ENCODE measurements at places on chromosomes 3 and 15.

DNA sequence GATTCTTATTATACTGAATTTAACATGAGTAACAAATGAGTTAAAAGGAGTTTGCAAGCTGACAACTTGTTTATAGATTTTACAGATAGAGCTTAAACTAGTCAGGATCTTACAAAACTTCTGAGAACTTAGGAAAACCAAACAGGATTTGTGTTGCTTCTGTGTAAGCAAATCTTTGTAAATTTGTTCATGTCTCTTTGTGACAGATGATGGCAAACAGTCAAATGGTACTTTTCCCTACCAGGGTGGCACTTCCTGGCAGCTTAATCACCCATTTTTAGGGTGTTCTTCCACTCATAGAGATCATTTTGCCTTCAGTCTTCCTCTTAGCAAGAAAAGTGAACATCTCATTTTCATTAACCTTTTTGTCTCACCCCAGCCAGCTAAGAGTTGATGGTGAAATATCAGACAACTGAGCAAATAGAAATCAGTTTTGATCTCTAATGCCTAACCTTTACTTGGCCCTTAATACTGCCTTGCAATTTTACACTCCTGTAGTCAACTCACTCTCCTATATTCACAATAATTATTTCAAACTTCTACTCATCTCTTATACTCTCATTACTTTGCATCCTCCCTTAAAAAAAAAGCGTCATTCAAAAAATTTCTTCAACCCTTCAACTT lies 23.7 kb upstream of the NECTIN3 start:
- DNase-seq, result no peak

DNA sequence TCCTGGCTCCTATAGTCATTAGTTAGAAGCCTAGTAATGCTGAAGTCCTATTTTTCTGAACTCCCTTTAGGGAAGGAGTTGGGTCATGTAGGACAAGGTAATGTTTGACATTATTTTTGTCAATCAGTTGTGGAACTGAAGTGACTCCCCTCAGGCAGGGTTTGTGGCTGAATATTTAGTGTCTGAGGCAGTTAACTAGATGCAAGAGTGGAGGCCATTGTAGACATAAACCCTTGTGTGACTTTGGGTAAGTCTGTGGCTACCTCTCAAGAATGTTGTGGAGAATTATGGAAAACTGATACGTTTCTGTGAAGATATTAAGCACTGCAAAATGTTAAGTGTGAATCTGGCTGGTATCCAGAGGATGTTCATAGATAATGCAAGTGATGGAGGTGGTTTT lies 125.2 kb upstream of the PHLDB2 start:
- no peak for DNase-seq

GRCh38 chr3:194350726-194351071 lies 429 bp downstream of the CPN2 start:
- no peak for DNase-seq

- DNase-seq, result no peak
Measured at GRCh38 chr15:99440029-99440428, 125.8 kb upstream of the MEF2A start.

DNA sequence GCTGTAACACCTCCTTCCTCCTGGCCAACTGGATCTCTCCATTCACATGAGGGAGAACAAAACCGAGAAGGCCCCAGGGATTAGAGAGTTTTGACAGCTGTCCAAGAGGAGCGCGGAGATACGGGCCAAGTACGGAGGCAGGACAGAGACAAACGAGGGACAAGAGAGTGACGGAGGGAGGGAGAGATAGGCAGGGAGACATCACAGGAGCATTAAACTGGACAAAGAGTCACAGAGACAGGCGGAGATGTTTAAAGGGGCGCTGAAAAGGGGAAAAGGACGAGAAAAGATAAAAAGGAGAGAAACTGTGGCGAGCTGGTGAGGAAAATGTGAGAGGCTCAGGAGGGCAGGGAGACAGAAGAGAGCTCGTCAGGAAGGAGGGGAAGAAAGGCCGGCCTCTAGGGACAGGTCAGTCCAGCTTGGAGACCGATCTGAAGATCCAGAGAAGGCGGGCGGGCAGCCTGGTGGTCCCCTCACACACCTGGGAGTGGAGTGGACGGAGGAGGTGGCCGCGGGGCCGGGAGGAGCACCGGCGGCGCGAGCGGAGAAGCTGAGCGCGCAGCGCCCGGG lies 40.5 kb upstream of the ROPN1 start:
- peak; percentile 41 for DNase-seq

- DNase-seq, result no peak
Measured at GRCh38 chr15:66126031-66126441, 127.5 kb downstream of the MEGF11 start.

- DNase-seq, result no peak
Measured at GRCh38 chr15:75723847-75724660, 11.4 kb upstream of the CSPG4 start.

DNA sequence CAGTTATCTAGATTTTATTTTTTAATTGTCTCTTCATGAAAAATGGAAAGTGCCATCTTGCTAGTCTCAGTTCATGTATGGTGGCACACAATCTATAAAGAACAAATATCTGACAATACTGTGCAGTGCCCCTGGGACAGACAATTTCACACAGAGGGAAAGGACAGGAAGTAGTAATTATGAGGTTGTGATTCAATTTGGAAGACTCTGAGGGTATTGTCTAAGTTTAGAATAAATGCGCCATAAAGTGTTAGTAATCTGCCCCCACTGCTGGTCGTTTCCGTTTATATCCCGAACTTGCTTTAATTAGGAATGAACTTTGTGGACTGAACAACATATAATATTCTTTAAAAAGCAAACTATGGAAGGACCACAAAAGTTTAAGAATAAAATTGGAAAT lies 196.4 kb upstream of the SLC24A5 start:
- no peak for DNase-seq

DNA sequence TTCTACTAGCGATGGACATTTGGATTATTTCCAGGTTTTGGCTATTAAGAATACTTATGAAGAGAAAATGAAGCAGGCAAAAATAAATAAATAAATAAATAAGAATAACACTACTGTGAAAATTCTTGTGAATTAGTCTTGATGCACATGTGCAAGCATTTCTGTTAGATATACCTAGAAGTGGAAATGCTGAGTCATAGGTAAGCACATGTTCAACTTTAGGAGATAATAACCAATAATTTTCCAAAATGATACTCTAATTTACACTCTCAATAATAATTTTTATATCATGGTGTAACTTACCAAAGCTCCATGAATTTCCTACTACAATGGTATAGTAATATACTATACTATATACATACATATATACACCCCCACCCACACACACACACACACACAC lies 23.4 kb downstream of the EMC4 start:
- no peak for DNase-seq

GRCh38 chr3:25448750-25449692 lies 21.0 kb downstream of the RARB start:
- peak; percentile 36 for DNase-seq

GRCh38 chr3:183381179-183381578 lies 47.2 kb downstream of the MCF2L2 start:
- DNase-seq, result no peak

- DNase-seq, result no peak
Measured at GRCh38 chr3:196631682-196632045, 7.8 kb upstream of the NRROS start.

- DNase-seq, result no peak
Measured at GRCh38 chr3:43615133-43615532, 6.7 kb downstream of the ANO10 start.

DNA sequence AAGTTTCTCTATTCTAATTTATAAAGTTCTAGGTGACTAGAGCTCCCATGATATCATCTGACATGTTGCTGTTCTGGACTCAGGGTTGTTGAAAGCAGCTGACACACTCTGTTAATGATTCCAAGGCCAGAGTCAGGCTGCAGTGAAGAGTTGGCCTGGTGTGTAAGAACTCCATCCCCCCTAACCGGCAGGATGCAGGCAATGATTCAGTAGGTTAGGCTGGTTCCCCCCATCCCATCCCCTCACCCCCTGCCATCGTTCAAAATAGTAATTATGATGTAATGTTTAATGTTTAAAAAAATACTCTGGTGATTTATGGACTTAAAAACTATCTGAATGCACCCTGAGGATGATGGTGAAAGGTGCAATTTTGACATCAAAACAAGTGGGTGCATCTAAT lies 4.6 kb upstream of the TRIM71 start:
- no peak for DNase-seq

- no peak for DNase-seq
Measured at GRCh38 chr15:93033434-93034045, 55.5 kb downstream of the RGMA start.

GRCh38 chr3:138692152-138692551 lies 83.6 kb downstream of the FAIM start:
- no peak for DNase-seq

GRCh38 chr3:39513791-39514369 lies 46.4 kb downstream of the MOBP start:
- no peak for DNase-seq

DNA sequence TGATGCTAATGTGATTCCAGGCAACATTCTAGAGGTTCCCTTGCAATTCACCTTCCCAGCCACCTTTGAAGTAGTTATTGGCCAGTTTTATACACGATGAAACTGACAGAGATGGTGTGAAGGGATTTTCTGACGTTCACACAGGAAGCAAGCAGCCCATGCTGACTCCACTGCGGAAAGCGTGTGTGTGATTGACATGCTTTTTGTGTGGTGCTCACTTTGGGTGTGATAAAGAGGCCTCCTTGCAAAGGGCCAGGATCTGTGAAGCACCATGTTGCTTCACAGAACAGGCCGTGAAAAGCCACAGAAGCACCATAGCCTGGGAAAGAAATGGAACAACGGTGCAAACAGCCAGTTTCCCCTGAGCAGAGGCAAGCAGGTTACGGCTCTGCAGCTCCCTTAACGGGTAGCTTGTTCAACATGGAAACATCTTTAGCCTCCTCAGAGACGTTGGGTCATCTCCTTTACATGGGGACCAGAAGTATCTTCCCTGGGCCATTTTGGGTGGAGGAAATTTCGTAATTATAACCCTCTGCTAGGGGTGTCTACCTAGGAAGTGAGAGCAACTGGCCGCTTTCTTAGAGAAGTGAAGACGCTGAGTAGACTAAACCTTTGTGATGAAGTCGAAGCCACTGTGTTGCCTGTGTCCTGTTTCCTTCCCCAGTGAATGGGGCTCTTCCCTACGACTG lies 108.5 kb downstream of the APBA2 start:
- DNase-seq, result no peak

DNA sequence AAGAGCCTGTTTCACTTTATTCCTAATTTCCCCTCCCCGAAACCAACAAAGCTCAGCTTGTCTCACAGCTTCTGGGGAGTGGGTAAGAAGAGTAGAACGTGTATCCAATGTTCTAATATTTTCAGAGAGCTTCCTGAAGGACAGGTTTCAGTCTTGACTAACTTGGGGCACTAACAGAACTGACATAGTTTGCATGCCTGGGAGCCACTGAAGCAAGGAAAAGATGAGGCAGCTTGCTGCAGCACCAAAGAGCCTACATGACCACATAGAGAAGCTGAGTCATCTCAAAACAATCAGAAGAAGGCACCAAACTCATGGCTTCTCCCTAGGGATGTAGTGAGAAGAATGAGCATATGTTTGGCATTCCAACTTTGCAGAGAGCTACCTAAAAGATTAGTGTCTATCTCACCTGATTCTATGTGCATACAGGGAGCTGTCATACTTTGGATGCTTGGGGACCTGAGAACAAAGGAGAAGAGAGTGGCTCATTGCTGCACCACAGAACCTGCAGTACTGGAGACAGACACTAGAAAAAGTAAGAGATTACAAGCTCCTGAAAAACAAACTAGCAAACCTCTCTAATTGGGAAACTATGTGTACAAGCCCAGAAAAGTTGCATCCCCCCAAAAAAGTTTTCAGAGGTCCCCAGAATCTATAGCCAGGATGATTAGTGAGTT lies 86.9 kb downstream of the DCLK3 start:
- no peak for DNase-seq

DNA sequence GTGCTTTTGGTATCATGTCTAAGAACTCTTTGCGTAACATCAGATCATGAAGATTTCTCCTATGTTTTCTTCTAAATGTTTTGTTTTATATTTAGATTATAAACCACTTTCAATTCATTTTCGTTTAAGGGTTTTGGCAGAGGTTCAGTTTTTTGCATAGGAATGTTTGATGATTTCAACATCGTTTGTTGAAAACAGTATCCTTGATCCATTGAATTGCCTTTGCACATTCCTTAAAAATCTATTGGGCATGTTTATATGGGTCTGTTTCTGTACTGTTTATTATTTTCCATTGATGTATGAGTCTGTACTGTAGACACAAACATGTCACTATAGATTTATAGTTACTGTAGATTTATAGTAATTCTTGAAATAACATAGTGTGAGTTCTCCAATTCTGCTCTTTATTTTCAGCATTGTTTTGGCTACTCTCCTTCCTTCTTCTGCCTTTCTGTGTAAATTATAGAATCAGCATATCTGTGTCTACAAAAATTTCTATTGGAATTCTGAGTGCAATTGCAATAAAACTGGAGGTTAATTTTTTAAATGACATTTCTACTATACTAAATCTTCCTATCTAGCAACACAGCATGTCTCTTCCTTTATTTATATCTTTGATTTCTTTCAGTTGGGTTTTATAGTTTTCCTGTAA lies 374.0 kb downstream of the SV2B start:
- no peak for DNase-seq

DNA sequence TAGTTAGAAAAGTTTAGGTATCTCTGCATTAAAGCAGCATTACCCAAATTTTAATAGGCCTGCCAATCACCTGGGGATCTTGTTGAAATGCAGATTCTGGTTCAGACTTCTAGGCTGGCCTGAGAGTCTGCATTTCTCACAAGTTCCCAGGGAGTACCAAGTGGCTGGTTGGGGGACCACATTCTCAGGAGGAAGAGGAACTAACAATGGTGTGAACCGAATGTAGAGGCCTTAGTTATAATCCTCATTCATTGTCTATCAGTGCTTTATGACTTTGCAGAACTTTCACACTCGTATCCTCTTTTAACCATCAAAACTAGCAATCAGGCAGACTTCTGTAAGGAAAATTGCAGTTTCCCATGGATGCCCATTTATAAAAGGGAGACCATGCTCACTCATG lies 38.2 kb upstream of the UBE2E1 start:
- no peak for DNase-seq

GRCh38 chr3:127123533-127123932 lies 69.4 kb upstream of the PRR23E start:
- DNase-seq, result no peak

All from H9 (cell line).